ENCODE measurements at places on chromosomes 6 and 20.

GRCh38 chr6:10759312-10759839 lies 11.8 kb downstream of the TMEM14B start:
- peak; percentile 80 for DNase-seq

DNA sequence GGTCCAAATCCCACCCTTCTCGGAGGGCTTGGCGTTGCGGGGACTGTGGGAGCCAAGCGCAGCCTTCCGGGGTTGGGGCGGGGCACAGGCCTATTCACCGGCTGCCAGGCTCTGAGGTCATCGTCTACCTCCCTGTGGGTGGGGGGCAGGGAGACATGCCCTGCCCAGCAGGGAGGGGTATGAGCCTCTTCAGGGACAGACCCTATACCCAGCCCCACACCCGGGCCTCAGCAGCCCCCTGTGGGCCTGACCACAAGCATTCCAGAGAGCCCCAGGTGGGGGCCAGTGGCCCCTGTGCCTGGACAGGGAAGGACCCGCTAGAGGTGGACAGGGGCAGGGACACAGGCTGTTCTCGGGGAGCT lies 11.6 kb downstream of the LAMA5 start:
- no peak for DNase-seq

GRCh38 chr6:25360621-25361020 lies 81.4 kb downstream of the CARMIL1 start:
- peak; percentile 26 for DNase-seq

- no peak for DNase-seq
Measured at GRCh38 chr6:150038202-150039062, 13.1 kb upstream of the RAET1L start.

DNA sequence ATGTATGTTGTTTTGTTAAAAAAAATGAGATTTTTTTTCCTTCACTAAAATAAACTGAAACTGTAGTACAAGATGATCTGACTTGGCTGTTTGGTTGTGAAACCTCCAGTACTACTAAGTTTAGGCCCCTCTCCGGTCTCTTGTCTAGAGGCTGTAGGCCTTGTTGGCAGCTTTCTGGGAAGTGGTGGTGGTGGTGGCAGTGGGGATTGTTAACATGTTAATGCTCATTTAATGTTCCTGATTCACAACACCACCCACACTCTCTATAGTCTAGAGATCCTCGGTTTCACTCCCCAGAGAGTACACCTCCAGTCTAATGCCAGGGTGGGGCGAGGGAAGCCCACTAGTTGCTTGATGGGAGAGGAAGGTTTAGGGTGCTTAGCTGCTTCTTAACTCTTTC lies 24.1 kb downstream of the STK4 start:
- no peak for DNase-seq

- no peak for DNase-seq
Measured at GRCh38 chr6:167546611-167547327, 221.9 kb downstream of the TTLL2 start.

GRCh38 chr20:45964006-45964400 lies 8.0 kb downstream of the ZNF335 start:
- DNase-seq, result no peak

- DNase-seq, result no peak
Measured at GRCh38 chr20:20440481-20440880, 72.6 kb downstream of the INSM1 start.

GRCh38 chr20:63161176-63161651 lies 54.7 kb downstream of the YTHDF1 start:
- DNase-seq, result no peak

DNA sequence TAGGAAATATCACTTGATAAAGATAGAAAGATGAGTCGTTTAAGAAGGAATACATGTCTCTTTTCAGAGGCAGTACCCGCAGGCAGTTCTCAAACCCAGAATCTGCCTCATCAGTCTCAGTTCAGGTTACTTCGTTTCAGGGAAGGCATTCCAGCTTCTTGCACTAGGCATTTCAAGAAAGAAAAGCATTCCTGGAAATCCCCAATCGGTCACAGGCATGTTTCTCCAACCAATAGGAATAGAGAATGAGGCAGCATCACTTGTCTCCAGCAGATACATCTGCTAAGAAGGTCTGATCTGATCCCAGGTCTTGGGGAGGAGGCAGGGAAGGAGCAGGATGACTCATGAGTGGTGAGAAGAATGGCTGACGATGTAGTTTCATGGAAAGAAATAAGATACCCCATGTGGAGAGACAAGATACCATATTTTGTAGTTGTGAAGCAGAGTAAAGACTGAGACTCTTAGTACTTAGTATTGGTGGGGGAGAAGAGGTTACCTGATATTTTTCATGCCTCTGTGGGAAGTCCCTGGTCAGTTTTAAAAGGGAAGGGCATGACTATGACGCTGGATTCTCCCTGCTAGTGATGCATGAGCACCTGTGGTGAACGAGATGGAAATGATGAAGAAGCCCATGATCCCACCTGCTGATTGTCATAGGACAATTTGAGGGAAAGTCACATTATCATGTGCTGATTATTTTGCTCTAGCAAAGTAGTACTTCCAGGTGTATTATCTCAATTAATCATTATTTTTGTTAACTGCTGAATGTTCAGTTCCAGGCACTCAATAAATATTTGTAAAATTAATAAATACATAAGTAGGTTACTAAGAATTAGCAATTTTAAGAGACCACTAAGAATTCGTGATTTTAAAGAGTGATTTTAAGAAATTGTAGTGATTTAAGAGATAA lies 20.3 kb upstream of the HLA-DRB1 start:
- peak; percentile 85 for DNase-seq

GRCh38 chr6:43396408-43397149 lies 27.1 kb upstream of the ZNF318 start:
- no peak for DNase-seq

- DNase-seq, result no peak
Measured at GRCh38 chr6:26087284-26088115, at the start of gene HFE. Gene HFE (plus strand): TSS chr6:26087429. CDS start chr6:26087441, 12 bp downstream.

GRCh38 chr6:52760105-52760765 lies 3.0 kb downstream of the GSTA2 start:
- no peak for DNase-seq

DNA sequence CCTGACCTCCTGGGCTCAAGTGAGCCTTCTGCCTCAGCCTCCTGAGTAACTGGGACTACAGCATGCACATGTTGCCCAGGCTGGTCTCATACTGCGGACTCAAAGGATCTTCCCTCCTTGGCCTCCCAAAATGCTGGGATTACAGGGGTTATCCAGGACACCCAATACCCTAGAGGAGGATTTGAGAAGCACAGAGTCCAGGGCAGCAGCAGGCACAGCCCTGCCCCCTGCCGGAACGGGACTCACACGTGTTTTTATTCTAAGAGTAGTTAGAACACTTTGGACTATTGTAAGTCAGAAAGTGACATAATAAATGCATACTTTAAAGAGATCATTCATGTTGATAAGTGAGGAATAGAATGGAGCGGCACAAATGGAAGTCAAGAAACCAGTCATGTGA lies 80.2 kb downstream of the C6orf118 start:
- DNase-seq, result no peak

- DNase-seq, result no peak
Measured at GRCh38 chr6:33604941-33605854, 15.9 kb upstream of the ITPR3 start.

- no peak for DNase-seq
Measured at GRCh38 chr6:31578184-31579118, 3.1 kb downstream of the TNF start.

DNA sequence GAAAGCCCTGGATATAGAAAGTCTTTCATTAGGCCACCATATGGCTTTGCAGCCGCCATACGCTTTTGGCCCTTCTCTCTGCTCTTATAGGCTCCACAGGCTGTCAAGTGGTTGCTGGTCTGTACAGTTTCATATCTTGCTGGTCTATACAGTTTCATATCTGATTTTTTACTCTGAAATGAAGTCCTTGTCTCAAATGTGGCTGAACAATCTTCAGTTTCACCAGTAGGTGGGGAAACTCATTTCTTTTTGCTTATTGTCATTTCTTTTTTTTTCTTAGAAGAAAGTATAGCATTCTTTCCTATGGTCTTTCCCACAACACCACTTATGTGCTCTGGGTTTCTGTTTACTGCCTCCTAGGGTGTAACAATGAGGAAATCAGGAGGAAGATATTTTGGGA lies 771.4 kb upstream of the MMS22L start:
- DNase-seq, result no peak

DNA sequence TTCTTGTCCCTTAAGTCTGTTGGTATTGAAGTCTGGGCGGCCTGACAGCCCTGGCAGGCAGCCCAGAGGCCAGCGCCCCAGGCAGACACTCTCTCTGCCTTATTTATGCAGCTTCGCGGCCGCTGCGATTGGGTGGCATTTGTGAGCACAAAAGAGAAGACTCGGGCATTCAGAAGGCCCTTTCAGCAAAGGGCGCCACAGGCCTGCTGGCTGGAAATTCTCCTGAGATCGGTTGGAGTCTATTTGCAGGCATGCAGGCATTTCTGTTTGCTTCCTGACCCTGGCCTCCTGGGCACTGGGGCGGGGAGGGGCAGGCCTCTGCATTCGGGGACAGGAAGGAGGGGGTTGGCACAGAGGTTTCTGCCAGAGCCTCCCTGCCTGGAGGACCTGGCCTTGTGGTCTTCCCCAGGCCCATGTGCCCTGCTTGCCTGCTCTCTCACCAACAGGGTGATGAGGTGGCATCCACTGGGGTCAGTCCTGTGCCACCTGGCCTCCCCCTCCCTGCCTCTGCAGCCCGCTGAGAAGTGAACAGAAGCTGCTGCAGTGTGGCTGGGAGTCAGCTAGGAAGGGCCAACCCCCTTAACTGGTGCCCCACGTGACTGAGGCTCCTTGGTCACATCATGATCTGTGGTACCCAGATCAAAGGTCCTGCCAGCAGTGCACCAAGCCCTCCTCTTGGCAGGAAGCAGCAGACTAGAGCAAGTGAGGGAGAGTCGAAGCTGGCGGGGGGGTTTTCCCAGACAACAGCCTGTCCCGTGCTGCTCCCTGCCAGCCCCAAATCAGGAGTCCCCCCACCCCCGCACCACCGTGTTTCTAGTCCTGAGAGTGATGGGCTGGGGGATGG lies 16.6 kb upstream of the CCDC167 start:
- no peak for DNase-seq

DNA sequence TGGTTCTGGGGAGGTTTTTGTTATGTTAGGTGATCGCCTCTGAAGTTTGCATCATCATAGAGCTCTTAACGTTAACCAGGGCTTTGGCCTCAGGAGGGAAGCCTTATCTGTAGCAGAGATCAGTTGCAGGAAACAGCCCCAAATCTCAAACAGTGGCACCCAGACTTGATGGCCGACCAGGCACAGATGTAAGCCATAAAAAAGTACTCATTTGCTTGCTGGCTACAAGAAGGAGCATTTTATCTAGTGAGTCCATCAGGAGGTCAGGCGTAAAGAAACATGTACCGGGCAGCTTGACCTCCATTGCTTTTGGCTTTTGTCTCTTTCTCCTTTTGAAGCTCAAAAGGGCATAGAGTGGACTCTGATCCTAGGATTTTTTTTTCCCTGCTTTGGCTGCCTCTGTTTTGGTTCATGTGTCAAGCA lies 122.3 kb downstream of the CCDC170 start:
- no peak for DNase-seq

- DNase-seq, result no peak
Measured at GRCh38 chr6:108203189-108204112, 37.6 kb downstream of the NR2E1 start.

DNA sequence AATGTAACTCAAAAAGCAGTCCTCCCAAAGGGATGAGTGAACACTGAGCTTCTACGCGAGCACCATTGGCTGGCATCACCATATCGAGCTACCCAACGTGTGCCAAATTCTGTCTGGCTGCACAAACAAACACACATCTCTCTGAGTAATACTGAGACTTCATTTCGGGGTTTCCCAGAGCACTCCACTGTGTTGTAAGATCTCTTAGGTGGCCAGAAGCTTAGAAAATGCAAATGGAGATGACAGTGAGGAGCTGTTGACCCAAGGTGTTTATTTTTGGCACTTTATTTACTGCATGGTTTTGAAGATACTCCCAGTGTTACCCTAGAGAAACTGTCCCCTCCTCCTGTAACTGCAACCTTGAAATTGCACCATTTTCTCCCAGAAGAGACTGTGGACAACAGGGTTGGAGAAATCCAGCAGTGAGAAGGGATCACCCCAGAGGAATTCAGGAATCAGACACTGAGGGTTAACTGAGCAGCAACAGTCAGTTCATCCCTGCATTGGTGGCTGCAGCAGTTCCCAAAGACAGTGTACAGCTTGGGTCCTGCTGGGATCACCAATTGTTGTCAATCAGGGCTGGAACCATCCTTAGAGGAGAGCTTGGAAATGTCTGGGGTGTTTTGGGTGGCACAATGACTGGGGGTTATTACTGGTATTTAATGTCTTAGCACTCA lies 1.0 kb upstream of the RIPOR2 start:
- DNase-seq, result no peak

GRCh38 chr20:20527661-20528060 lies 159.8 kb downstream of the INSM1 start:
- DNase-seq, result no peak

- no peak for DNase-seq
Measured at GRCh38 chr20:32485770-32486478, 99.2 kb downstream of the NOL4L start.

DNA sequence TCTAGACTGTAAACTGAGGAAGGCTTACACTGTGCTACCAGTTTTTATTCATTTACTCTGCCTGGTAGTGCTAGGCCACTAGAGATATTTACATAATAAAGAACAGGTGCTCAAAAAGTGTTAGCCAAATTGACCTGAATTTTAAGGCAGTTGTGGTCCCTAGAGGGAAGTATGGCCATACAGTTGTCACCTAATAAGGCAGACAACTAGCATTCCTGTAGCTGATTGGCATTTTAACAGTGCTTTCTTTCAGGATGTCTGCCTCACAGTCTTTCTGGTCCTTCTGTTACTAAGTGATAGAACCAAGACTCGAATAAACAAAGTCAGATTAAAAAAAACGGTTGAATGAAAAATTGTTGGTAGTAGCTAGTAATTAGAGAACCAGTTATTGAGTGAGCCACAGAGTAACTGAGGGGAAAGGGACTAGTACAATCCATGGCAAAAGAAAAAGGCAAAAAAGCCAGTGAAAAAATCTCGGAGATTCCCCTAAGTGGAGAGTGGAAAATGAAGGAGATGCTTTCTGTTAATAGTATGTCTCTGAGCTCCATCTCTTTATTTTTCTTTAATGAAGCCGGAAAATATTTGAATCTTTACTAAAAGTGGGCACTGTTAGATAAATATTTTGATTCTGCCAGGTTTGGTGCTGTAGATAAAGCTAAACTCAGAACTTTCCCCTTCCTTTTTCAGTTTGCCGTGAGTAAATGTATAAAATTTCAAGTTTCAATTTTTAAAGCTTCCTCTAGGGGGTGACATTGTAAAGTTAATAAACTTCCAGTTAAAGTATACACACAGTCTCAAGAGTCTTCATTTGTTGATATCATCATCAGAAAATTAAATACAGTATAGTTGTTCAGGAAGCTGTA lies 9.1 kb downstream of the VTA1 start:
- no peak for DNase-seq

Measured in fibroblast of the conjunctiva (primary cell).